Esophagus squamous epithelium (tissue), 5 donors: ENCODE measurements at places on chromosomes 13 and 19.

- DNase-seq: no peak
Observed at GRCh38 chr19:51994048-51994644, 7.5 kb upstream of the ZNF350 start.

GRCh38 chr13:25213715-25214114 is 41.6 kb upstream of the AMER2 start:
- DNase-seq: no peak

- no peak for DNase-seq
Observed at GRCh38 chr13:104779311-104779993, 1713.2 kb upstream of the SLC10A2 start.

GRCh38 chr13:59494560-59494970 is 669.2 kb downstream of the DIAPH3 start:
- DNase-seq: no peak

DNA sequence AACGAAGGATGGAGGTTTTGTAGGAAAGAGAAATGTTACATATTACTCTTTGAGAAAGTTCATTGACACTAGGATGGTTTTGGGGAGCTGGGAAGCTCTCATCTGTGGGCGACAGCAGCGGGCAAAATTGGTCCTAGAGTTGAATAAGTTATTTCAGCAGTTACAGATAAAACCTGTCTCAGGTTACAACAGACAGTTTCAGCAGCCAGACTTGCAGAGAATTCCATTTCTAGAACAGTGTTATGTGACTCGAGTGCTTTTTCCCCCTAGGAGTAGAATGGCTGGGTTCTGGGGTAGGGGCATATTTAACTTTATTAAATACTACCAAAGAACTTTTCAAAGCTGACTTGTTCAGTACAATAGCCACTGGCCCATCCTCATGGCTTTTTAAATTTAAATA is 46.7 kb upstream of the UBL3 start:
- no peak for DNase-seq

GRCh38 chr19:2524840-2525723 is 49.2 kb downstream of the GADD45B start:
- no peak for DNase-seq

DNA sequence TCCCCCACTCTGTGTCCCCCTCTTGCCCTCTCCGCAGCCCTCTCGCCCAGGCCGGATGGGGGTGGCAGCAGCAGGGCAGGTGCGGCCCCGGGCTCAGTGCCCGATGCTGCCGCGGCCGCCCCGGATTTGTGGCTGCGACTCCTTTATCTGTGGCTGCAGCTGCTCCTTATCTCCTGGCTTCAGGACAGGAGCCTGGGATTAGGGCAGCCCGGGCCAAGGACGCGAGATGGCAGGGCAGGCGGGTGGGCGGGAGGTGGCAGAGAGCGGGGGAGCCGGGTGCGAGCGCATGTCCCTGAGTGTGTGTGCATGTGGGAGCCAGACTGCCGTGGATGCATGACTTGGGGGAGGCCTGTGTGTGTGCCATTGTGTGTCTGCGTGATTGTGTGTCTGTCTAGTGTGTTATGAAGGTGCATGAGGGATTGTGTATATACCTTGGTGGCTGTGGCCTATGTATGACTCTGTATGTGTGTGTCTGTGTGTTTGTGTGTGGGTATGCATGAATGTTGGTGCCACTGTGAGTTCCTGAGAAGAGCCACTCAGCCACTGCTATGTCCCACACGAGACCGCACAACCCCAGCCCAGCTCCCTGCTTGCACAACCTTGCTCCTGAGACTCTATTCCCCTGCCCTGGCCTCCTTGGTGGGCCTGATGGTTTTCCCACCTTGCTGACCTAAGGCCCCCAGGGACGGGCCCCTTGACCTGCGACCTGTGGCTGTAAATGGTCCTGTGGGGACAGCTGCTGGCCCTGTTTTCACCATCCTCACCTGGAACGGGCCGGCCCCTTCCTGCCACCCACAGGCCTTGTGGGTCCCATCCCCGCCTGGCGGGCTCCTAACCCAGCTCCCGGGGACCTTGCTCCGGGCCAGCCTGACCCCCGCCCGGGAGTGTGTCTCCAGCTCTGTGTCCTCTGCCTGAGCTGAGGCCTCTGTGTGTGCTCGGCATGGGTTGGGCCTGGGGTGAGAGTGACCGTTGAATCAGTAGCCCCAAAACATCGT is 5.3 kb upstream of the NRTN start:
- DNase-seq: no peak

- no peak for DNase-seq
Observed at GRCh38 chr19:46748325-46749109, 2.3 kb upstream of the STRN4 start.

GRCh38 chr19:39833160-39833463 is 850 bp downstream of the DYRK1B start:
- no peak for DNase-seq

GRCh38 chr19:676339-677105 is at the start of gene FSTL3:
FSTL3 (plus strand) TSS chr19:676392; CDS start chr19:676424, 32 bp downstream.
- no peak for DNase-seq

- no peak for DNase-seq
Observed at GRCh38 chr13:79225487-79226232, 180.4 kb downstream of the RBM26 start.

GRCh38 chr19:42965176-42965575 is 28.2 kb upstream of the PSG7 start:
- DNase-seq: no peak

- no peak for DNase-seq
Observed at GRCh38 chr13:44601586-44601985, 25.5 kb upstream of the TSC22D1 start.

- no peak for DNase-seq
Observed at GRCh38 chr13:52025475-52026245, 1.2 kb downstream of the UTP14C start.

GRCh38 chr19:18856385-18857126 is 24.8 kb downstream of the UPF1 start:
- no peak for DNase-seq

DNA sequence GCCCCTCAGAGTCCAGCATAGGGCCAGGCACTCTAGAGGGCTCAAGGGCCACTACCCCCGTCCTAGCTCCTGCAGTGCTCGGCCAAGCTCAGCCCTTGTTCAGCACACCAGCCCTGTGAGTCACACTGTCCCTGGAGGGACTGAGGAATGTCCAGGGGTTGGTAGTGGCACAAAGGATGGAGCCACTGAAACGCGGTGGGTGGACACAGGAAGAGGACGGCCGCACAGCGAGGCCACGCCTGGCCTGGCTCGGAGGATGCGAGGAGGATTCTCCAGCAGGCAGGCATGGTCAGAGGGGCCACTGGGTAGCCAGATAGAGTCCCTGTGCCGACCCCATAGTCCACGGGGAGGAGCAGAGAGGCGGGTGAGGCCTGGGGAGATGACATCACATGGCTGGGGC is 45.7 kb downstream of the C1QTNF9 start:
- no peak for DNase-seq

- DNase-seq: no peak
Observed at GRCh38 chr13:112231451-112232083, 144.6 kb upstream of the SPACA7 start.

- no peak for DNase-seq
Observed at GRCh38 chr19:29527500-29528328, 1.9 kb downstream of the VSTM2B start.

GRCh38 chr13:42891591-42891990 is 100.5 kb downstream of the EPSTI1 start:
- DNase-seq: no peak

DNA sequence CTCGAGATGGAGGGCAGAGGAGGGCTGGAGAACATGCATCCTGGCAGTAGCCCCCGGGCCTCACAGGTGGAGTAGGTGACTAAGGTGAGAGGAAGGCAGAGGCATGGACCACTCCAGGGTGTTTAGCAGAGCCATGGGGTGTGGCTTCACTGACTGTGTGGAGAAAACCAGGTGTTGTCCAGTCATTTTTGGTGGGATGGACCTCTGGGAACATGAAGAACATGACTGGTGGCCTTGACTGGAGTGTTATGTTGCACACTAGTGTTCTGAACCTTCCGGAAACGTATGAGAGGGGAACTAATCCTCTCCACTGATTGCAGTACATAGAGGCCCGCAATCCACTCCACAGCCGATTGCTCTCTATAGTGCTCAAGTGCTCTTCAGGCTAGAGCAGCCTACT is 16.9 kb downstream of the MED26 start:
- DNase-seq: no peak

DNA sequence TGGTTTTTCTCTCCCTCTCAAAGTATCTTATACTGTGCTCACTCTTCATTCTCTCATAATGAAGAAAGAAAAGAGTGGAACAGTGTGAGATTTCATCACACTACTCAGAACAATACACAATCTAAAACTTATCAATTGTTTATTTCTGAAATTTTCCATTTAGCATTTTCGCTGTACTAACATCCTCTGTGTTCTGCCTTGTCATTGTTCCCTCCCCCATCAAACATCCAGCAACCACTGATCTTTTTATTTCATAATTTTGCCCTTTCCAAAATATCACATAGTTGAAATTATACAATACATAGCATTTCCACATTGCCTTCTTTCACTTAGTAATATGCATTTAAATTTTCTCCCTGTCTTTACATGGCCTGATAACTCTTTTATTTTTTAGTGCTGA is 658.7 kb downstream of the SLITRK1 start:
- DNase-seq: no peak

DNA sequence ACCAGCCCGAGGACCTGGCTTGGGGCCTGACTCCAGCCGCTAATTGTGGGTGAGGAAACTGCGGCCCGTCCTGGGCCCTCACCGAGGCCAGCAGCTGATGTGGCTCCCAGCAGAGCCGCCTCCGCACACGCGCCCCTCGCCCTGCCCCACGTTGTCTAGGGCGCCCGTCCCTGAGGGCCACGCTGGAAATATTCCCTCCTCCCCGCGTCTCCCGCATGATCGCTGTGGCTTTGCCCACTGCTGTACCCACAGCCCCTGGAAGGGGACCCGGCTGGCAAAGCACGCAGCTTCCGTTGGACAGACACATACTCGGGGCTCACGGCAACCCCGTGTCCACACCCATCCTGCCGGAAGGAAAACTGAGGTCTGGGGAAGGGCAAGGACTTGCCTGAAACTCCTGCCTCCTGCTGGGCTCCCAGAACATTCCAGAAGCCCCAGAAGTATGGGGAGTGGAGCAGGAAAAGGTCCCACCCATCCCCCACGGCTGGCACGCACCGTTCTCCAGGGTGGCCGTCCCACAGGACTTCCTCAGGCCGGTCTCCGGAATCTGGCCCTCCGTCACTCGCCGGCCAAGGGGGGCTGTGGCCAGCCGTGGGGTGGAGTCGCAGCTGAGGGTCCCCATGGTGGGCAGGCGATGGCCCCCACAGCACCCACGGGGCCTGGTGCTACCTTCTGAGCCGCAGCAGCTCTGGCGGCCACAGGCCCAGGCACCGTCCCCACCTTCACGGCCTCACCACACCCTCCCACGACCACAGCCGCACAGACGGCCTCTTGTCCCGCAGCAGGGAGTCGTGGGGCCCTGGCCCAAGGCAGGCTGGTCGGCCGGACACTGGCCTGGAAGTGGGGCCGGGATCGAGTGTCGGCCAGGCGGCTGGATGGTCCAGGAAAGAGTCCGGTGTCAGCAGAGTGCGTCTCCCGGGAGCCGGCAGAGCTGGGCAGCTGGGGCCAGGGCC is 13.6 kb upstream of the SHC2 start:
- no peak for DNase-seq

GRCh38 chr13:65830411-65831205 is 1399.5 kb downstream of the PCDH9 start:
- no peak for DNase-seq

DNA sequence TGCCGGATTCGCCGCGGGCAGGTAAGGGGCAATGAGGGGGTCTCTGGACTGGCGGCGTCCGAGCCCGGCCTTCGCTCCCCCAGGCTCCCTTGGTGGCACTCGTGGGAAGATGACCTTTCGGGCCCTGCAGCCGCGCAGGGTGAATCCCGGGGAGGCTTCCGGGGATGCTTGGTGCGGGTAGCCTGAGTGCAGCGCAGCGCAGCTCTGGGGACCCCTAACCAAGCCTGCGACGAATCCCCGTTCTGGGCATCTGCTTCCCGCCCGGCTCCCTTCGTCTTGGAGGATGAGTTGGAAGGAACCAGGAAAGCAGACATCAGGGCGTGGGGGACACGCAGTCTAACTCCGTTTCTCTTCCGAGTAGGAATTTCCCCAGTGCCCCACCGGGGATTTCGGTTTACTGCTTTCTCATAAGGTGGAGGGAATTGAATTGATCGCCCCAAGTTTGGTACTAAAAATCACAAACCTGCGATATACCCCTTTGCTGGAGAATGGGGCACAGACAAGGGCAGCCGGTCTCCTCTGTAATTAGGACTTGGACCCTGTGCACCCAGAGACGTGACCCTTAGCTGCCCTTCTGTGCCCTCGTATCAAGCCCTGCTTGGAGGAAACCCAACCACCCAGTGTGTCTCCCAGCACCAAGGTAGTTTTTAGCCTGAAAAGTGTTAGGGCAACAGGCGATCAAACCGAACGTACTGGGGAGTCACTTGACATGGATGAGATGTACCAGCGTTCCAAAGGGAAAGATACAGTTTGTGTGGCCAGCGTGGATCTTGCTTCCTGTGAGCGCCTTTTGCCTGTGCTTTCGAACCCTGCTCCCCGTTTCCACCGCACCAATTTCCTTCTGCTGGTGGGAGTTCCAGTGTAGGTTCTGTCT is 1.0 kb downstream of the GPC5 start:
- no peak for DNase-seq

DNA sequence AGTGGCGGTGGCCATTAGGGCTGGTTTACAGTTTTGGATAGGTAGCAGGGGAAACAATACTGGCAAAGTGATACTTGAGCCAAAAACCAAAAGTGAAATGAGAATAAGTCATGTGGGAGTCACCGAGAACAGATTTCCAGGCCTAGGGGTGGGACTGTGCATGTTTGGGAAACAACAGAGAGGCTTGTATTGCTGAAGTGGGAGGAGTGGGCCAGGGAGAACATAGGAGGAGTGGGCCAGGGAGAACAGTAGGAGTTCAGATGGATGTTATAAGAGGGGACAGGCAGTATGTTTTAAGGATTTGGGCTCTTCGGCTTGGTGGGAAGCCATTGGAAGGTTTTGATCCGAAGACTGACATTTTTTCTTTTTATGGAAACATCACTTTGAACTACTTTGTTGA is 35.5 kb downstream of the AKAP11 start:
- DNase-seq: no peak

DNA sequence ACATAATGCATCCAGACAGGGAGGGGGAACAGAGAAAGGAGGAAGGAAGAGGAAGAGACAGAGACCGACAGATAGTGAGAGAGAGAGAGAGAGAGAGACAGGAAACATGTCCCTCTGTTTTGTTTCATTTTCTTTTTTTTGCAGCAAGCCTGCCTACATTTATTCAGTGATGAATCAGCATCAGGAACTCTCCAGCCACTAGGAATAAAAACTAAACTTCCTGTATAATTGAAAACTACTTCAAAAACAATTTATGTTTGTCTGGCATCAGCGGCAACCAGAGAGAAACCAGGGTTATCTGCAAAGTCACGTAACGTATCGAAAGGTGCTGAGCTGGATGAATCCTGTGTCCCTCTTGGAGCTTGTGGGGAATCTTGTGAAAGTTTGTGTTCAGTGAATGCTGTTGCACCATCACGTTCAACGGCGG is 148.6 kb upstream of the SOX21 start:
- DNase-seq: no peak

- DNase-seq: no peak
Observed at GRCh38 chr13:75836441-75836840, 200.3 kb downstream of the LMO7 start.

GRCh38 chr13:19519049-19519448 is 42.3 kb downstream of the TPTE2 start:
- DNase-seq: no peak
